T follicular helper cell (primary cell): ENCODE measurements at places on chromosomes 16 and 17.

DNA sequence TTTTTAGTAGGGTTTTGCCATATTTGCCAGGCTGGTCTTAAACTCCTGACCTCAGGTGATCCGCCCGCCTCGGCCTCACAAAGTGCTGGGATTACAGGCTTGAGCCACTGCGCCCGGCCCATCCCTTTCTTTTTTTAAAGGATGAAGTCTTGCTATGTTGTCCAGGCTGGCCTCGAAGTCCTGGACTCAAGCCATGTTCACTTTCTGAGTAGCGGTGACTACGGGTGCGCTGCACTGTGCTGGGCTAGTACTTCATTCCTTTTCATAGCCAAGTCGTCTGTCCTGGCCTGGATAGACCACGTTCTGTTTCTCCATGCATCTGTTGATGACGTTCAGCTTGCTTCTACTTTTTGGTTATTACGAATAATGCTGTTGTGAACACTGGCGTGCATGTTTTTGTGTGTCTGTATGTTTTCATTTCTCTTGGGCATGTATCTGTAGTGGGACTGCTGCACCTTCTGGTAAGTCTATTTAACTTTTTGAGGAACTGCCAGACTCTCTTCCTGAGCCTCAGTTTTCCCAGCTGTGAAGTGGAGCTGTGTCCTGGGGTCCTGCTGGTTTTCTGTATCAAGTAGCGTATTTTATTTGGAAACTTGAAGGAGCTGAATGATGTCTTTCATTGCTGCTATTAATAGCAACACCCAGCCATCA is 40.0 kb upstream of the GSE1 start:
- no peak for DNase-seq

DNA sequence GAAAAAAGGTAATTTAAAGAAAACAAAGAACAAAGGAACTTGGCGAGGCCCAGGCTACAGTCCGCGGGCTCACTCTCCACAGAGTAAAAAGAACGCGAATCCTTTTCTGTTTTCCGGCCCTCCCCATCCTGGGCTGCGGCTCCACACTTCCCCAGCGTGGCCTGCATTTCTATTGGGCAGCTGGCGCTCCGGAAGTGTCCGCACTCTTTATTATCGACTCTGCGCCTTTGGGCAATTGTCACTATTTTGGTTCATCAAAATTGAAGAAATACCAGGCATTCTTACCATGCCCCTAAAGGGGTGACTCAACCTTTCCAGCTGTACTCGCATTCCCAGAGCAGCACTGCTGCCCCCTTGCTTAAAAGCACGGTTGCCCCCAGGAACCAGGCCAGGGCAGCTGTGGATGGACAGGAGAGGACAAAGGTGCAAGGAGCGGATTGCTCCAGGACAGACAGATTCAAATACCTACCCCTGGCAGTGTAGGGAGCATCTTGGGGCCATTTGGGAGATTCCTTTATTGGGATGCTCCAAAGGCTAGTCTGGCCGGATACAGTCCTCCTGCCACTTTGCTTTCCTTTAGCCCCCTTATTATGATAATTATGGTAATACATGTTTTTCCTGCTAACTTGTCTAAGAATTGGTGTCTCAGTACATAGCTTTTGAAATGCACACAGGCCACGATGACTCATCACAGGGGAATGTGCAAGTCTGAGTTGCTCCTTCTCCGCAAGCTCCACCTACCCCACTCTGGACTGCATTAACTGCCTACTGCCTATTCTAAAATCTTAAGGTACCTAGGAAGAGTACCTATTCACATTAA is 985 bp upstream of the SLFN12 start:
- DNase-seq, result peak; percentile 29

DNA sequence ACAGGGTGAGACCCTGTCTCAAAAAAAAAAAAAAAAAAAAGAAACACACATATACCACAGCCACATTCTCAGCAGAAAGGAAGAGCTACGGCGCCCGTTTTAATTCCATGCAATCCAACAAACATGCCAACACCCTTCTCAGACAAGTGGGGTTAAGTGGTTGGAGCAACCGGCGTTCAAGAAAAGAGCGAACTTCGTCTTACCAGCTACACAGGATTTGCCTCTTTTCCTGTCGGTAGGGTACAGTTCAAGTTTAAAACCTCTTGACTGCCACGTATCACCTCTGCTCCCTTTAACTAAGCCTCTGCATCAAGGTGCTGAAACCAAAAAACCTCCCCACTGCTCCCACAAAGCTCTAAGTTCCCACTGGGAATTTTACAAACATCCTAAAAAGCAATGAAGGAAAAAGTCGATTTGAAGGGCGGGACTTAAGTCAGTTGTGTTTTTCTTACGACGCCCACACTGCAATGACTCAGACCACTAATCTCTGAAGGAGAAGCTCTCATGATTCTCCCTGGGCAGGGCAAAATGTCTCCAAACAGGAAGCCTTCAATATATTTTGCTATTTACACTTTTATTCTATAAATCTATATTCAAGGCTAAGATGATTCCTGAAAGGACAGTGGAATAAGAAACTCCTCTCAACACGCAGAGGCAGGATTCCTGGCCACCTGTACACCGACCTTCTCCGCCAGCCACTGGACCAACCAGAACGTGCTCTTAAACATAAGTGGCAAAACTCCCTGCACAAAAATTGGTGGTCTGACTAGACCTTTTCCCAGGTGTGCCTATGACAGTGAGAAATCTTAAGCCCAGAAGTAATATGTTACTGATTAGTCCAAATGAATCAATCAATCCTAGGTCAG is 18.8 kb downstream of the SRP68 start:
- DNase-seq, result no peak

DNA sequence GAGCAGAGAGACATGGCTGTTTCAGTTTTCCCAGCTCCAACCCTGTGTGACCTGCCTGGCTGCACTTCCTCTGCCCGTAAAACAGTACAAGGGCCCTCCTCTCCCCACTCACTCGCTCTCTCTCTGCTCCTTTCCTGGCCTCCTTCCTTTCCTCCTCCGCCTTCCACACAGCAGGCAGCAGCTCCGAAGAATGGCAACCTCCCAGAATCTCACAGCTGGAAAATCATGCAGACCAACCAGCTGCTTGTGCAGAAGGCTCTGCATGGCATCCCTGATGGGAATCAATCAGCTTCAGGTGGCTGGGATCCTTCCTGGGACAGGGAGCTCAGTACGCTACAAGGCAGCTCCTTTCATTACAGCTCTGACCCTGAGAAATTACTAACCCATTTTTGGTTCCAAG is 27.4 kb downstream of the TMEM132E start:
- DNase-seq, result no peak

GRCh38 chr16:48617711-48618148 is 7.8 kb upstream of the N4BP1 start:
- DNase-seq, result no peak

- no peak for DNase-seq
These were observed 25.7 kb upstream of the TIMP2 start for GRCh38 chr17:78950870-78951269.

DNA sequence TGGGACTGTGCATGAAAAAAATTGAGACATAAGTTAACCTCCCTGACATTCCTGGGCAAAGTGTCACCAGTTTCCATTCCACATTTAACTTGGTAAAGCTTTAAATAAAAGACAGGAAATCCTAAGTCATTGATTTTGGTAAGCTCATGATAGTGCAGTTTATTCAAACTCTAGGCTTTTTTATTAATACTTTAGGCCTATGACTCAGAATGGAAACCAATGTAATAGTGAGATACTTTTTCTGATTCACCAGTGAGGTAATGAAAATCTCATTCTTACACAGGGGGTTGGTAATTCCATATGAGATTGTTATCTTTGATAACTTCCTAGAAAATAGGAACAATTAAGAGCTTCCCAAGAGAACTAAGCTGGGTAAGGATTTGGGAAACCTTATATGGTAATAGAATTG is 91.1 kb downstream of the NLK start:
- DNase-seq, result no peak

- no peak for DNase-seq
These were observed 32.8 kb downstream of the CACNA1G start for GRCh38 chr17:50593321-50593720.

GRCh38 chr16:70808371-70808770 is 7.4 kb upstream of the VAC14 start:
- no peak for DNase-seq
